Activated naive CD8-positive, alpha-beta T cell treated with anti-CD3 and anti-CD28 coated beads, Interleukin-2, amount 50 U/mL, for 16 hours (primary cell): ENCODE measurements at places on chromosomes 1 and 21.

DNA sequence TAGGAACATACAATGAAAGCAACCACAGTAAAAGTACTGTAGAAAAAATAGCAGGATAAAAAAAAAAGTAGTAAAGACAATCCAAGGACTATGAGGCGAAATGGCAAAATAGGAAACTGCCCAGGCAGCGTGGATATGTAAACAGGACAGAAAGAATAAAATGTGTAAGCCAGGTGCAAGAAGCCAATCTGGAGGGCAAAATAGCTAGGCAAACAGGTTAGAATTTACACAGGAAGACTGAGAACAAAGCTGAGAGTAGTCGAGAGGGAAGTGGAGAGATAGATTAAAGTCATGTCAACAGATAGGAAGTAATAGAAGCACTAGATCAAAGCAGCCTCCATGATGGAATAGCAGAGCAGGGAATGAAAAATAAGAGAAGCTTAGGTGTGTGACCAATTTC lies 124.2 kb upstream of the B3GALT2 start:
- no peak for DNase-seq

- no peak for DNase-seq
These were observed 3.3 kb downstream of the SUCO start for GRCh38 chr1:172536256-172536655.

DNA sequence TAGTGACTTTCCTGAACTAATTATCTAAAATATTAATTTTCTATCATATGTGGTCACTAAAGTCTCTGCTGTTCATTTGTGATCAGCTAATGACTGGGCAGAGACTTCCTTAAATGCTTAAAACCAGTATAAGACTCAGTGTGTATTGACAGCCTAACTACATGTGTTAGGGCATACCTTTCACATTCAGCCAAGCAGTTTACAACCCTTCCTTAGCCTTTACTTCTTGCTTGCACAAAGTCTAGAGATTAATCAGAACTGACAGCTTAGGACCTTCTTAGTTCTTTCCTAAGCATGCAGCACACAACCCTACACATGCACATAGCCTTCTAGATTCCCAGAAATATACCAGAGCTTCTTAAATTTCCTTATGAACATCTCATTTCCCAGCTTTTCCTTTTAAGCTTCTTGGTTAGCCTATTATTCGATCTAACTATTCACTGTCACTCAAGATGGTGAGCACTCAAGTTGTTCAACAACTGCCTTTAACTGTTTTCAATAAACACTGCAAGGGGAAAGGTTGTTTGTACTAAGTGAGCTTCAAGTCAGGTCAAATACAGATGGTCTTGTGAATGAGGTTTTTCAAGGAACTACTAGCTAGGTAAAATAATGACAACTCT lies 13.4 kb downstream of the EYA3 start:
- DNase-seq: no peak

- no peak for DNase-seq
These were observed 186.2 kb downstream of the C1orf94 start for GRCh38 chr1:34362949-34363348.

DNA sequence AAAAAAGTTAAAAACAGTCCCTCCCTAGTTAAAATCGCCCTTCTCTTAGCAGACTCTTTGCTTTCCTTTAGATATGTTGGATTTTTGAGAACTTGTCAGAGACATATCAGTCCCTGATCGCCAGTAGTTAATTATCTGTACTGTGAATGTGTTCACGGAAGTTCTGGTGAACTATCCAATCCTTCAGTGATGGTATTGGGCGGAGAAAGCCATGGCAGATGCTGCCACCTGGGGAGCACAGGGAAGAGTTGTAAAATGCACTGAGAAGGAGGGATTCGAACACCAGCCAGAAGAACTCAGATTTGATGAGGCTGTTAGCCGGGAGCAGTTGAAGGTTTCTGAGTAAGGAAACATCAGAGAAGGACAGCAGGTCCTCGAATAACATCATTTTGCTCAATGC lies 17.5 kb upstream of the KIF14 start:
- DNase-seq: no peak

- DNase-seq: no peak
These were observed 17.7 kb downstream of the CNTN2 start for GRCh38 chr1:205060746-205061145.

GRCh38 chr1:90322186-90322585 lies 327.3 kb downstream of the ZNF326 start:
- DNase-seq: no peak

DNA sequence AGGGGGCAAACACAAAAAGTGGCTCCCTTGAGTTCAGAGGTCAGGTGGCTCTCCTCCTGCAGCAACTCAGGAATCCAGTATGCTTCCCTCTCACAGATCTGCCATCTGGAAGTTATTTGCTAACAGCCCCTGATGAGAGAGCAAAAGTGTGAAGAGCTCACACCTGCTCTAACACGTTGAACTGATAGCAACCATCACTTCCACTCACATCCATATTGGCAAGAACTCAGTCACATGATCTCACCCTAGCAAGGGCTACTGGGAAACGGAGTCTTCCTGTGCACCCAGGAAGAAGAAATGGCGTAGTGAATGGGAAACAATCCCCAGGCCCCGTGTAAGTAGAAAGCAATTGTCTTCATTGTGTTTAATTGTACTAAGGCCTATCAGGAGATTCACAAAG lies 20.7 kb upstream of the SLC45A1 start:
- no peak for DNase-seq

GRCh38 chr1:200150721-200151120 lies 123.2 kb downstream of the NR5A2 start:
- DNase-seq: no peak

- no peak for DNase-seq
These were observed 17.6 kb downstream of the OSCP1 start for GRCh38 chr1:36432616-36433015.

DNA sequence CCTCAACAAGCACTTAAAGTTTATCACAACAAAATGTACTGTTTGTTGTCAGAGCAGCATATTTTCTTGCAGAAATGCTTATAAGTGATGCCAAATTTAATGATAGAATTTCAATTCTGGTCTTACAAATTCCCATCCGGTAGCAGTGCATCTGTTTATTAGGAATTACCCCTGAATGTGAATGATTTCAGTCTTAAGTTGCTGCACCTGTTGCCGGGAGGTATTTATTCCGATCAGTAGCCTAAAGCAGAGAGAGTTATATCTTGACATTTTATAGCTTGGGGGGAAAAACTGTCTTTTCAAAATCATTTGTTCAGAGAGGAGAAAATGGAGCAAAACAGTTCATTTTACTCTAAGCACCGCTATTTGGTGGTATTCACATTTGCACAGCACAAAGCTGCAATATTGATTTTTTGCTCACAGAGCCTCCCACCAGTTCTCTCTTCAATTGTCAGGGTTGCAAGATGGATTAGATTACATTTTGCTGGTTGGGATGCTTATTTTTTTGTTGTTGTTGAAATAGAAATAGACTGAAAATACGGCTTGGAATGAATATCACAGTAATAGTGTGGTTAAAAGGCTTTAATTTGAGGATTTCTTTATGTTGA lies 98.6 kb downstream of the ADGRL2 start:
- no peak for DNase-seq

DNA sequence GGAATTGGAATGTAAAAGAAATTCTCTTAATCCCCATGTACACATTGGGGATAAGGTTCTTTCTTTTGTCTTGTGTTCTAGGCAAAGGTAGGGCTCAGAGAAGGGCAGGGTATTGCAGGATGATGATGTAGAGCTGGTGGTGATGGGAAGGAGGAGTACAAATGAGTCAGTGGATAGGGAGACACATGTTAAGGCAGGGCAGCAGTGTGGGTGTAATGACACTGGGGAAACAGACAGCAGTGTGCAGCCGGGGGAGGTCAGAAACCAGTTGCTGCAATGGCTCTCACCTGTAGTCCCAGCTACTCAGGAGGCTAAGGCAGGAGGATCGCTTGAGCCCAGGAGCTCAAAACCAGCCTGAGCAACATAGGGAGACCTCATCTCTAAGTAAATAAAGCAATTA lies 5.1 kb downstream of the NLRP3 start:
- no peak for DNase-seq

GRCh38 chr1:162930976-162931560 lies 70.1 kb upstream of the CCDC190 start:
- DNase-seq: no peak

- no peak for DNase-seq
These were observed 1.5 kb downstream of the PROX1 start for GRCh38 chr1:213989002-213989855.

- no peak for DNase-seq
These were observed 17.2 kb downstream of the HENMT1 start for GRCh38 chr1:108643492-108644335.
